NT2/D1 (cell line): ENCODE measurements at places on chromosomes 11 and 22.

DNA sequence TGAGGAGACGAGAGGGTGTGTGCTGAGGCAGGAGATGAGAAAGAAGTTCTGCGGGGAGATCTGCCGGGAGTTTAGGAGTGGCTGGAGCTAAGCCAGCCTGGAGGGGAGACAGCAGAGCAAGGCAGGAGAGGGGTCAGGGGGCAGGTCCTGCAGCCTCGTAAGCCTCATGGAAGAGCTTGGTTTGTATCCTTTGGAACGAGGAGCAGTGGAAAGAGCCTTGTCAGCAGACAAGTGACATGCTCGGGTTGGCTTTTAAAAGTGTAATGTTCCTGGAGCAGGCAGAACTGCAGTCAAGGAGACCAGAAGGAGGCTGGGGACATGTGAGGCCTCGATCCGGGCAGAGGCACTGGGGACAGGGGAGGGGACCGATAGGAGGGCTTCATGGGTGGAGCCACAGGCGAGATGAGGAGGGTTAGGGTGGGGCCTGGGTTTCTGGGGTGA, 21.4 kb upstream of the TUB start:
- DNase-seq, result no peak

- DNase-seq, result no peak
These were observed 3.2 kb downstream of the DGAT2 start for GRCh38 chr11:75771646-75772410.

DNA sequence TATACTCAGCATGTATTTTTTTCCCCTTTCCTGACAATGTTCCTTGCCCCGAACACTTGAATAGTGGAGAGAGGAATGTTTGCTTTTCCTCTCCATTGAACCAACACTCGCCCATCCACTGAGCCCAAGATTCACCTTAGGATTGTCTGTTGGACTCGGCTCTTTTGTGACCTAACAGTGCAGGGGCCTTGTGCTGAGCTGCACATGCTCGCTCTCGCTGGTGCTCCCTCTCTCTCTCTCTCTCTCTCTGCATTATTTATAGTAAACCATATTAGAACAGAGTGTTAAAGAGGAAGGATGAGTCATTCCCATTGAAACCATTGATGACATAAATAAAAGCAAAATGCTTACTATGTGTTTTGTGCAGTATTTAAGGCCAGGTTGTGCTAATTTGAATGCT, 20.7 kb downstream of the ZBTB16 start:
- DNase-seq, result no peak

DNA sequence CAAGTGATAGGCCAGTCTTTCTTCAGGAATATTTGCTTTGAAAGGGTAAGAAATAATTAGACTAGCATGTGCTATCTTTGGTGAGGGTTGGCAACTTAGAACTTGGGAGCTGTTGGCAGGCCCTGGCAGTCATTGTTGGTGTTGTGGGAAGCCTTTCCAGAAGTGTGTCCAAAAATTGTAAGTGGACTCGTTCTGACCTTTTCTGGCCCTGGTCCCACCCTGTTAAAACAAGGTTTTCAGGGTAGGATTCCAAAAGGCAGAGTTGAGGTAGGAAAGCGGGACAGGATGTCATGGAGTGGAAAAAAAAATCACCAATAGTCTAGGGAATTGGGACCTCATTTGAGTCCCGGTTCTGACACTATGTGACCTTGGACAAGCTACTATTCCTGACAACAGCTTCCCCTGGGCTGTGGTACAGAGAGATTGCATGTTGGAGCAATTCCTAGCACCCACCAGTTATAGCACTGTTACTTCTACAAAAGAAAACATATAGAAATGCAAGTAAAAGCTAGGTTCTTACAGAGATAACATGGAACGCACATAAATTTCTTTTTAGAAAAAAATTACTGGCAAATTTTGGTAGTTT, 299.3 kb upstream of the DDI1 start:
- no peak for DNase-seq

DNA sequence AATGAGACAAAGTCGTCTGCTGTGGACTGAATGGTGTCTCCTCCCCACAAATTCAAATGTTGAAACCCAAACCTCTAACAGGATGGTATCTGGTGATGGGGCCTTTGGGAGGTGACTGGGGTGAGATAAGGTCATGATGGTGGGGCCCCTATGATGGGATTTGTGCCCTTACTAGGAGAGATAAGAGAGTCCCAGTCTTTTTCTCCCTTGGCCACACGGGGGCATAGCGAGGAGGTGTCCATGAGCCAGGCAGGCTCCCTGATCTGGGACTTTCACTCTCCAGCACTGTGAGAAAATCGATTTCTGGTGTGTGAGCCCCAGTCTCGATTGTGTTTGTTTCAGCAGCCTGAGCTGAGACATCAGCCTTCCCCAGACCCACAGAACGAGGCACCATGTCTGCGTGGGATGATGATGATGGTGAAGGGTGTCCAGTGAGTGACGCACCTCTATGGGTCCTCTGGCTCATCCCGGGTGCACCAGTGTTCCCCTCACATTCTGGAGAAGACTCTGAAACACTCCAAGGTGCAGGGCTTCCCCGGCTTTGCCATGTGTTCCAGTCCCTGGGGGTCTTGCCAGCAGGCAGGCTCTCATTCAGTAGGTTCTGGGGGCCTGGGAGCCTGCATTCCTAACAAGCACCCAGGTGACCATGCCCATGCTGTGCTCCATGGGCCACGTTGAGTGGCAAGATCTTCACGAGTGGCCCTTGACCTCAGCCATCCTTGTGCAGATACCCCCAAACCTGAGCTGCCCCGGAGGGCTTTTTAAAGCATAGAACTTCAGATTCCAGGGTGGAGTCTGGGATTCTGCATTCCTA, 363.0 kb downstream of the CTTN start:
- DNase-seq, result no peak

DNA sequence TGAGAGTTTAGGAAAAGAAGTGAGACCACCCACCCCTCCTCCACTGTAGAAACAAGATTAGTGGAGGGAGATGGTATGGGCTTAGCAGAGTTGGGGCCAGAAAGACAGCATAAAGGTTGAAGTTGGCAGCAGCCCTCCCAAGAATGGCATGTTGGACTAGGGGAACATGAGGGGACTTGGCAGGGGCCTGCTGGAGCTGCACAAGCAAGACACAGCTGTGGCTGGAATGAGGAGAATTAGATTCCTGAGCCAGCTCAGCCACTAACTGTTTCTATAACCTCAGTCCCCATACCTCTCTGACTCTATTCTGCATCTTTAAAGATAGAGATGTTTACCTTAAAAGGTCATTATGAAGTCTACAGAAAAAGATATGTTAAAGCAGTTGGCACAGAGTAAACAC, 13.2 kb downstream of the MAP6 start:
- DNase-seq, result no peak

DNA sequence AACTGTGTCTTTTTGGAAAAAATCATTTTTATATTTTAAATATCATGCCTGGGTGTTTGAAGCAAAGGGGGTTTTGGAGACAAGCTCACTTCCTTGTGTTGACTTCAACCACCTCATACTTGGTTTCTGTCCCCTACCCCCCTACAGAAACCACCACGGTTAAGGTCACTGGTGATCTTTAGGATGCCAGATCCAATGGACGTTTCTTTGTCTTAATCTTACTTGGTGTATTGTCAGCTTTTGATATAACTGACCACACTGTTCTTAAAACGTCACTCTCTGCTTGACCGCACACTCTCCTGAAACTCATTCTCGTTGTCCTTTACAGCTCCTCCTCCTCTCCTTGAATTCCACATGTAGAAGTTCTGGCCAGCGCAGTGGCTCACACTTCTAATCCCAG, 34.8 kb upstream of the SWAP70 start:
- DNase-seq, result no peak

- DNase-seq, result peak; percentile 63
These were observed 44.5 kb downstream of the FEZ1 start for GRCh38 chr11:125451400-125452124.

- DNase-seq, result no peak
These were observed 3.2 kb downstream of the SEZ6L start for GRCh38 chr22:26172389-26172990.

- DNase-seq, result no peak
These were observed 363.7 kb downstream of the NXPE2 start for GRCh38 chr11:115042002-115042401.

- DNase-seq, result no peak
These were observed 45.4 kb upstream of the ANO3 start for GRCh38 chr11:26286472-26287066.

- no peak for DNase-seq
These were observed 951.6 kb downstream of the DLG2 start for GRCh38 chr11:84675396-84676025.

DNA sequence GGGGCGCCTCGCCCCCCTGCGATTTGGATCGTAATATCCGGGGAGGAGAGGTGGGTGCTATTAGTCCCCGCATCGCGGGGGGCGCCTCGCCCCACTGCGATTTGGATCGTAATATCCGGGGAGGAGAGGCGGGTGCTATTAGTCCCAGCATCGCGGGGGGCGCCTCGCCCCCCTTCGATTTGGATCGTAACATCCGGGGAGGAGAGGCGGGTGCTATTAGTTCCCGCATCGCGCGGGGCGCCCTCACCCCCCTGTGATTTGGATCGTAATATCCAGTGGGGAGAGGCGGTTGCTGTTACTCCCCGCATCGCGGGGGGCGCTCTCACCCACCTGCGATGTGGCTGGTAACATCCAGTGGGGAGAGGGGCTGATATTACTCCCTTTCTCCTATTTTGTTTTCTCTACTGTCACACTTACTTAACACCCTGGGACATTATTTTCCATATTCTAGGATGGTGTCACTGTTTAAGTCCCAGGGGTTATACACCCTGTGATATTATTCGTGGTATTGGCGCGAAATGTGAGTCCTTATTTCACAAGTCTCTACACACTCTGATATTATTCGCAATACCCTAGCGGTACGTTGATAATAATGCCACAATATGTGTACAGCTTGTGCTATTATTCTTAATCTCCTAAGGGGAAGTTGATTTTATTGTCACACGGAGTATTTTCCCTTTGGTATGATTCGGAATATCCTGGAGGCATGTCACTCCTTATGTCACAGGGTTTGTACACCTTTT, 57.8 kb upstream of the ALDH3B2 start:
- DNase-seq, result no peak

- no peak for DNase-seq
These were observed 618 bp downstream of the OR8D1 start for GRCh38 chr11:124313131-124313530.

- no peak for DNase-seq
These were observed 42.0 kb downstream of the FEZ1 start for GRCh38 chr11:125454047-125454446.

- no peak for DNase-seq
These were observed 981.0 kb upstream of the FAT3 start for GRCh38 chr11:91243630-91244029.

GRCh38 chr11:59138643-59139042, 4.0 kb upstream of the FAM111A start:
- no peak for DNase-seq

GRCh38 chr11:15624701-15625100, 510.0 kb downstream of the INSC start:
- DNase-seq, result no peak

DNA sequence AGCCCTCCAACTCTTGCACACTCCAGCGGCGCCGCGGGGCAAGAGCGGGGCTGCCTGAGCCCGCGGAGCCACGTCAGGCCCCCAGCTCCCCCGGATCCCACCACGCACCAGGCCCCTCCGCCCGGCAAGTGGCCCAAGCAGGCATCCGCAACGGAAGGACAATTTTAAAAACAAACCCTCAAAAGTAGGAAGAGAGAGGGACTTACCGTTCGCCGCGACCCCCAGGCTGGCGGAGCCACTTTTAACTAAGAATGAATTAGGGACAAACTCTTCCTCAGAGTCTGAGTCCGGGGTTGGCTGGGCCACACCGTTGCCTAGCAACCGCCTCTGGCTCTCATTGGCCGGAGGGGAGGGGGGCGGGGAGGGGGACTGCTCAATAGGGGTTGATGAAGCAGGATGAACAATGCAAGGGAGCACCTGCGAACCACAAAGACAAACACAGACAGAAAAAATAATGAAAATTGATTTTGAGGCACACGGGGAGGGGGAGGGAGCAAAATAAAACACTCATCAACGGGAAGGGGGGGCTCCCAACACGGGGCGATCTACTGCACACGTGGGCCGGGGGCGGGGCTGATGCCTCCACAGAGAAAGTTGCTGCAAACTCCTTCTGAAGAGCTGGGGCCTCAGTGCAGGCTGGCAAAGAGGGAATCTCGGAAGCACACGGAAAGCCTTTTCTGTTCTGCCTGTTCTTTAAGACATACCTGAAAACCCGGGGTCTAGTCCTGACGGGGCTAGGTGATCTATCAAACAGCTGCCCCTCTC, 387.5 kb upstream of the NARS2 start:
- peak; percentile 69 for DNase-seq

DNA sequence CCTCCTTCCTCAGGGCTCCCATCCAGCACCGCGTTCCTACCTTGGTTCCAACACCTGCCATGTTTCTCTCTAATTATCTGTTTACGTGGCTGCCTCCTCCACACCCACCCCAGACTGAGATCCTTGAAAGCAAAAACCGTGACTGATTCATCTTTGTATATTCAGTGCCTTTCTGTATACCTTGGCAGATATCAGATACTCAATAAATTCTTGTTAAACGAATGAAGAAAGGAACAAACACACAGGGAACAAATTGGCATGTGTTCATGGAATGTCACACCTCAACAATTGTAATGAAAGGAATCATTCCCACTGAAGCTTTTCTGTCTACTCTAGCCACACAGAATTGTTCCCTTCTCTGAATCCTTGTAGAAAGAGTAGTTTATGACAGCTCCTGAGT, 20.4 kb upstream of the LRRC55 start:
- no peak for DNase-seq

DNA sequence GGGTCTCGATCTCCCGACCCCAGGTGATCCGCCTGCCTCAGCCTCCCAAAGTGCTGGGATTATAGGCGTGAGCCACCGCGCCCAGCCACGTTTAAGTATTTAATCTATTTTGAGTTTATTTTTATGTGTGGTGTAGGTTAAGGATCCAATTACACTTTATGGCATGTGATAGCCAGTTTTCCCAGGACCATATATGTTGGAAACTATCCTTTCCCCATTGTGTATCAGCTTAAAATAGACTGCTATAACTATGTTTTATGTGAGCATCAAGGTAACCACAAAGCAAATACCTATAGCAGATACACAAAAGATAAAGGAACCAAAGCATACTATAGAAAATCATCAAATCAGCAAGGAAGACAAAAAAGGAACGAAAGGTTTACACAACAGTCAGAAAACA, 42.4 kb downstream of the TTC28 start:
- no peak for DNase-seq

DNA sequence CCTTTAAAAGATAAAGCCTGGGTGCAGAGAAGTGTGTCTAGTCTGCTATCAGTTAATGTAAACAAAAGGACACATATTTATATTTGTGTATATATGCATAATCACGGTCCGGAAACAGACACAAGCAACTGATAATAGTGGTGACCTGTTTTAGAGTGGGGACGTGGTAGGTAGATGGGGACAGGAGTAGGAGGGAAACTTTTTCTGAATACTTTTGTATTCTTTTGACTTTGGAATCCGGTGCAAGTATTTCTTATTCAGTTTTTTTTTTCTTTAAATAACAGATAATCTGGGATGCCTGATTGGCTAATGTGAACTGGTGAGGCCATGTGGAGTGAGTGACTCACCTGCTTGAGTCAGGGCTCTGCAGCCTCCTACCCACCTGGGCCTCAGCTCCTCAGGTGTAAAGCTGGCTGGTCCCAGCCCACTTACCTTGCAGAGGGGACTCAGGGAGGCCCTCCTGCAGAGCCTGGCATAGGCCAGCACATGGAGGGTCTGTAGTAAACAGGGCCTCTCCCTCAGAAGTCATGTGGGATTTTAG, 15.3 kb downstream of the MICAL2 start:
- DNase-seq, result no peak
